ENCODE measurements at places on chromosomes 4 and X.

DNA sequence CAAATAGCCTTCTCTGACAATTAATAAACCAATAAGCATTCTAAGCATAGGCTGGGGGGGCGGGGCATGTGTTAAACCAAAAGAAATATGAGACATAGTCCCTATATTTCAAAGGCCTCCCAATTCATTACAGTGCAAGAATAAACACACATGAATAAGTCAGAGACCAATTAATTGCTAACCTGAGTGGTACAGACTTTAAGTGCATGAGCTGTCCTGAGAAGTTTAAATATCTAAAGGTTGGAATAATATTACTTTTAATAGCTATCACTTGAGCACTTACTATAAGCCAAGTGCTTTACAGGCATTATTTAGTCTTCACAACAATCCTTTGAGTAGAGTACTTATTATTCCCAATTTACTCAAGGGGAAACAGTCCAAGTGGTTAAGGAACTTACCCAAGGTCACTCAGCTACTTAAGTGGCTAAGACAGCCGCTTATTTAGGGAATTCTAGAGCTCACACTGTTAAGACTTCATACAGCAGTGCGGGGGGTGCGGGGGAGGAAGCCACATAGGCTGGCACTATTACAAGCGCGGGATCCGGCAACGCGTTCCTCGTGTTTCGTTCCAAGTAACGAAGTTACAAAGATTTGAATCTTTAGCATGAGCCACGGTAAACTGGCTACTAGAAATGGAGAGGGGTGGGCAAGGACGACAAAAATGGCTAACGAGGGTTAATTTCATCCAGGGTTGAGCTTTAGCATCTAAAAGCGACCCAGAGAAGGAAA is 1.4 kb downstream of the THOC2 start:
- no peak for DNase-seq

GRCh38 chr4:47827343-47828047 is 10.4 kb downstream of the CORIN start:
- DNase-seq: no peak

GRCh38 chrX:131650637-131651410 is 107.0 kb downstream of the OR13H1 start:
- no peak for DNase-seq

DNA sequence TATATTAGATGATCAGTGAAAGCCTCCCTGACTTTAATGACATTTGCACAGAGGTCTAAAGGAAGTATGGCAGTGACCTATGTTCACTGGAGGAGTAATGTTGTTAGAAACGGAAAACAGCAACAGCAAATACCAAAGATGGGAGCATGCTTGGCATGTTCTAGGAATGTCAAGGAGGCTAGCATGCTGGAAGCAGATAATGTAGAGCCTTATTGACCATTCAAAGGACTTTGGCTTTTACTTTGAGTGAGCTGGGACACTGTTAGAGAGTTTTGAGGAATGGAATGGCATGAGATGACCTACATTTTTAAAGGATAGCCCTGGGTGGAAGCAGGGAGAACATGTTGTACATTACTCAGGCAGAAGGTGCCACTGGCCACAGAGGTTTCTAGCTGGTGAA is 6.0 kb downstream of the RPA4 start:
- no peak for DNase-seq

GRCh38 chr4:140097572-140097971 is 56.4 kb downstream of the MAML3 start:
- DNase-seq: no peak

DNA sequence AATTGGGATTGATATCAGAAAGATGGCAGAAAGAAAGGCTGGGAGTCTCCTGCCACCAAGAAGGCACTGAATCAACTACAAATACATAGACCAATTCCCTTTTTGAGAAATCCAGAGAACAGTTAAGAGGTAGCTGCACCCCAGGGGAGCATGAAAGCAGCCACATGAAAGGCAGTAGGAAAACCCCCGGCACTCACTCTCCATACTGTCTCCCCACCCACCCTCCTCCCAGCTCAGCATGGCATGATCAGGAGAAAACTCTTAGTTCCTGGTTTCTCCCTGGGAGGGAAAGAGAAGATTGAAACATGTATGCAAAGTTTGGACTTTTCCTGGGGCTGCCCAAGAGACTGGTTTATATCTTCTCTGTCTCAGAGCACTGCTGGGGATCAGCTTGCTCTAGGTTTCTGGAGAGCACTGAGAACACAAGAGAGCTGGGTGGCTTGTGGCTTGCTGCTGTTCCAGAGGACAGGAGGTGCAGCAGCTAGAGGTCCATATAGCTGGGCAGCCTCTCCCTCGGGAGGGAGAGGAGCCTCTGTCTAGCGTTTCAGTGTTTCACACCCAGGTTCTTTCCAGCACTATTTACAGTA is 305.7 kb downstream of the PDGFC start:
- DNase-seq: no peak

DNA sequence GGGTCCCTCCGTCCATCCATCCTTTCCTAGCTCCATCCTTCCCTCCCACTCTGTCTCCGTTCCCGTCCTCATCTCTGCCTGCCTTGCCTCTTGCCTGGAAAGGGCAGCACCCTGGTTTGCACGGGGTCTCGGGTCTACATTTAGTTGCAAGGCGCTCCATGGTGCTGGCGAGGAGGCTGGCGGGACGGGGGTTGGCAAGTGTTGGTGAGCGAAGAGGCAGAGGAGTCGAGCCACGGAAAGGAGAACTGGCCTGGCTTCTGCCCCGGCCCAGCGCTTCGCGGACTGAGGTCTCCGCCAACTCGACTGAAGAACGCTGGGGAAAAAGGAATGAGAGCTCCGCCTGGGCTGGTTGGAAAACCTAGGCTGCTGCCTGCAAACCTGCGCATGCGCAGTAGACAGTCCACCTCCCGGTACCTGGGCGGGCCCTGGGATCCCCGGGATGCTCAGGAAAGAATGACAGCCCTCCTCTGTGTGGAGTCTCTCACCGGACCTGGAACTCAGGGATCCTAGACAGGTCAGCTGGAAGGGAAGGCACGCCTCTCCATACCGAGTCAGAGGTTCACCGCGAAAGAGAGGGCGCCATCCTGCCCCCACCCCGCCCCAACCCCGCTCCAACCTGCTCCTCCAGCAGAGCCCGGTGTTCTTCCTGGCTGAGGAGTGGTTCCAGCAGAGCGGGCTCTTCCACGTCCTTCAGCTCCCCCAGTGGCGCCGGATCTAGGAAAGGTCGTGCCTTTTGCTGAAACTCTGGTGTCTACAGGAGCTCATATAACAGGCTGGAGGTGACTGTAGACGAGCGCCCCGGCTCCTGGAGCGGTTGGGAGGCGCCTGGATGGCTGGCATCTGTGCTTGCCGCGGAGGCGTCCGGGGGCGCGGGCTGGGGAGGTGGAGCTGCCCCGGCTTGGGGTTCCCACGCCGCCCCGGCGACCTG is 6.0 kb downstream of the FRG2 start:
- no peak for DNase-seq

- peak; percentile 29 for DNase-seq
Measured at GRCh38 chr4:172232966-172233365, 419.8 kb downstream of the GALNTL6 start.

DNA sequence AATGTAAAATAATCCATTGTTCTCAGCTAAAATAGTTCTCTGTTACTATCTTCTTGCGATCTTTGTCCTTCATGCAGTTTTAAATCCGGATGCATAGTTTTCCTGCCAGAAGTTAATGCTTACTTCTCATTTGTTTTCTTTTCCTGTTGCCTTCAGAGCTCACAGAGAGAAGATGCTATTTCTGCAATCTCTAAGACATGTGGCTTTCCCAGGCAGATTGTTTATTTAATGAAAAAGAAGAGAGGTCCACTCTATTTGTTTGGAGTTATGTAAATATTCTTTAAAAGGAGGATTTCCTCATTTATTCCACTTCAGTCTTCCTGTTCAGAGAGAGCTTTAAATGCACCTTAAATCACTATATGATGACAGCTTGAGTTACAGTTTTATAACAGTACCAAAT is 39.3 kb upstream of the HPGD start:
- DNase-seq: no peak

DNA sequence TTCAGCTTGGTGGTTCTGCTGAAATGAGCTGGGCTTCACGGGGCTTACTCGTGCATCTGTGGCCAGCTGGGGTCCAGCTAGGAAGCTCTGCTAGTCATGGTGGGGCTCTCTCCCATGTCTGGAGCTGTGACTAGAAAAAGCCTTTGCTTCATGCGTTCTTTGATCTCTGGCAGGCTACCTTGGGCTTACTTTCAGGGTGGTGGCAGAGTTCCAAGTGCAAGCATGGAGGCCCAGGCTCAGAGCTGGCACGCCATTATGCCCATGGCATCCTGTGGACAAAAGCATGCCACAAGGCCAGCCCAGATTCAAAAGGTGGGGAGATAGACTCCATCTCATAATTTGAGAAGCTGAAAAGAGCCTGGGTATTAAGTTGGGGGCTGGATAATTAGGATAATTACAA is 55.4 kb upstream of the GBA3 start:
- DNase-seq: no peak

DNA sequence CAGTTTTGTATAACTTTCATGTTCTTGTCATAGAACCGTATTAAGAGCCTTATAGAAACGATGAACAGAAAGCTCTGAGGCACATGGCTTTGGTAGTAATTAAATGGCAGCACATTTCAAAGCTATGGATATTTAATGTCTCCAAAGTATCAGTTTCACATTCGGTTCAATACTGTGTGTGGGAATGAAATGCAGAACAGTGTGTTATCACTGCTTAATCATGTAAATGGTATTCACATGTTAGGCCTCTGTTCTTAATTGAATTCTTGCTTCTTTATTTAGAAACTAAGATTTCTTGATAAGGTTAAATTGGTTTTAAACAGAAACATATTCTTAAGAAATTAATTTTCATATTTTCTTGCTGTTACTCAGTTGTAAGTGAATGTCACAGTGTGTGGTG is 701.0 kb upstream of the PITX2 start:
- no peak for DNase-seq

- no peak for DNase-seq
Measured at GRCh38 chrX:40625294-40625693, 2.1 kb downstream of the MPC1L start.

- no peak for DNase-seq
Measured at GRCh38 chrX:155956099-155956498, 41.4 kb upstream of the IL9R start.

- DNase-seq: no peak
Measured at GRCh38 chr4:181858741-181859140, 384.5 kb upstream of the TENM3 start.

DNA sequence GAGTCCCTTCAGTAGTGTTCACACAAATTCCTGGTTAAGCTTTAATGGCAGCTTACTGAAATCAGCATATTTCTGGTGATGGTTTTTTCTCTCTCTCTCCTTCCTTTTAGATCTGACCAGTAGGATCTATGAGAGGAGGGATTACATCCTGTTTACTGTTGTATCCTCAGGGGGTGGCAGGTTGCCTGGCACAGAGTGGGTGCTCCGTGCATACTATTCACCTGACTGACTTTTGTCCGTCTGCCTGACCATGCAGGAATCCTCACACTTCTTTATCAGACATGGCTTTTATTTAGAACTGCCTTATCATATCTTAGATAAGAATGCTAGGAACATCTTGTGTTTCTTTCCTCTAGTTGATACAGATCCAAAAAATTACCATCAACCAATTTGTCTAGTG is 29.6 kb downstream of the MCUB start:
- no peak for DNase-seq

- DNase-seq: no peak
Measured at GRCh38 chr4:78057135-78057599, at the start of gene FRAS1. TSS of gene FRAS1 (plus strand) at chr4:78057323. CDS start at chr4:78058010, 687 bp downstream.

GRCh38 chrX:151393514-151393913 is 3.5 kb upstream of the VMA21 start:
- no peak for DNase-seq

- no peak for DNase-seq
Measured at GRCh38 chr4:66693694-66694093, 851.6 kb downstream of the CENPC start.

DNA sequence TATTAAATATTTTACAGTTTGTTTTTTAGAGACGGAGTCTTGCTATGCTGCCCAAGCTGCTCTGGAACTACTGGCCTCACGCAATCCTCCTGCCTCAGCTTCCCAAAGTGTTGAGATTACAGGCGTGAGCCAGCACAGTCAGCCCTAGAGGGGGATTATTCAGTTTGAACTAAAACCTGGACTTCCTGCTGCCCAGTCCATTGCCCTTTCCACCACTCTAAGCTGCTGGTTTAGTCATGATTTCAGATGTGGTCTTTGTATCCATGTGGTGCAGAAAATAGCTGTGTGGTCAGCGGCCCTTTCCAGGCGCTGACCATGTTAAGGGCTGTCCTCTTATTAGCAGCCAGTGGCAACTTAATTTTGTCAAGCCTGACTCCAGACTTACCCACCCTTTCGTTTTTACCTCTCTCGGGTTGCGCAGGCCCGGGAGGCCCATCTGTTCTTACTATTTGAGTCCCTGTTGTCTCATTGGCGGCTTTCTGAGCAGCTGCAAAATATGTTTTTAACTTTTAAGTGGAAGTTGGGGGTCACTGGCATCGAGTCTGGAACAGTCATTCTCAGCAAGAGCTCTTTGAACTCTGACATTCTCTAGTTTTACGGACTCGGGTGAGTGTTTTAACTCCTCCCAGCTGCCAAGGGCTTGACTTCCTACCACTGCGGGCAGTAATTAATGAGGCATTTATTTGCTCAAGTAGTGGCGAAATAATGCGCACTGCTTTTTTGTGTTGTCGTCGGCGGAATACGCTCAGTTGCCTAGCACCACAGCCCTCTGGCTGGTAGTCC is 773 bp upstream of the VMA21 start:
- no peak for DNase-seq

DNA sequence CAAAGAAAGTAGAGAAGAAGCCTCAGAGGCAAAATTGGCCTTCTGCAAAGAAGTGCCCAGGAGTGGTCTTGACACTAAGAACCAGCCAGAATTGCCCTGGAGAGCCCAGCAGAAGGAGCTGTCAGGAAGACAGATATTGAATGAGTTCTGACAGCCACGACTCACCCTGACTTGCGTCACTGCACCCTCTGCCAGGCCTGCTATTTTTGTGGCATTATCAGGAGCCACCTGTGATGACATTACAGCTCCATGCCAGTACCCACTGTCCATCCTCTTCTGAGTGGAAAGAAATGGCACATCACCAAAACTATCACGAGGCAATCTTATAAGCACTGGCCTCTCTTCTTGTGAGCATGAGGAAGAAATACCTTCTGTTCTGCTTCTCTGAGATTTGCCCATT is 67.7 kb downstream of the SMIM20 start:
- no peak for DNase-seq

GRCh38 chrX:71107762-71108360 is 1.3 kb upstream of the CXorf65 start:
- no peak for DNase-seq

DNA sequence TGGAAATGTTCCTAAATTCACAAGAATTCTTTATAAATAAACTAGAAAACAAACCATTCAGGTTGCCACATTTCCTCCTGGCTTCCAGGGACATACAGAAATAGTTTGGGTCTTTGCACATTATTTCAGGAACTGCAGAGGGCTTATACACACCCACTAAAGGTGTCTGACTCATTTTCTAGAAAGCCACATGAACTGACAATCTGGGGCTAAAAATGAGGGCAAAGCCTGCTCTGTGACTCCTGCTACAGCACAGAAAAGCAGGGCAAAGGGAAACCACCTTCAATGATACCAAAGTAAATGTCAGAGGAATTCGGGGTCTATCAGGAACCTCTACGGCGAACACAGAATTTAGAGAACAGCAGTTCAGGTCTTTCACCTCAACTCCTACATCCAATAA is 112.2 kb upstream of the MAP3K15 start:
- DNase-seq: no peak
